RPMI8226 (cell line): ENCODE measurements at places on chromosomes 5 and 9.

DNA sequence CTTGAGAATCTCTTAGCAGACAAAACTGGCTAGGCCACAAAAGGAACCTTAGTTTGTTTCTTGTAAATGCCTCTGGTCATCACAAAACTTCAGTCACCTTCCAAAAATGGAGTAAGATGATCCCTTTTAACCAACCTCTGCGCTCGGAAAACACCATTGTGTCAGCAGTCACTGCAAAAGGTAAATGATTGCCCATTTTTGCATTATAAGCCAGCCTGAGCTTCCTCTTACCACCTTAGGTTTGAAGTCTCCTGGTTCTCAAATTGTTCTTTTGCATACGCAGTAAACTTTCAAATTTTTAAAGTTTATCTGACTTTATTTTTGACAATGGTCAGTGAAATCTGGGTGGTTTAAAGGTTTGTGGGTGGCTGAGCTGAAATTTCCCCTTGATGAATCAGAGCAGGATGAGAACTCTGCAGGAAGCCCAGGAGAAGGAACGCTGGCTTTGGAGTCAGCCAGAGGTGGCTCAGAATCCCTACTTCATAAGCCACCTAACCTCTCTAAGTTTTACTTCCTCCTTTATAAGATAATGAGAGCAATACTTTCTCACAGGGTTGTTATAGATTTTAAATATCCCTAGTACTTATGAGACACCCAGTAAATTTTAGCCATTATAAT, 131.4 kb downstream of the MED10 start:
- DNase-seq = no peak

DNA sequence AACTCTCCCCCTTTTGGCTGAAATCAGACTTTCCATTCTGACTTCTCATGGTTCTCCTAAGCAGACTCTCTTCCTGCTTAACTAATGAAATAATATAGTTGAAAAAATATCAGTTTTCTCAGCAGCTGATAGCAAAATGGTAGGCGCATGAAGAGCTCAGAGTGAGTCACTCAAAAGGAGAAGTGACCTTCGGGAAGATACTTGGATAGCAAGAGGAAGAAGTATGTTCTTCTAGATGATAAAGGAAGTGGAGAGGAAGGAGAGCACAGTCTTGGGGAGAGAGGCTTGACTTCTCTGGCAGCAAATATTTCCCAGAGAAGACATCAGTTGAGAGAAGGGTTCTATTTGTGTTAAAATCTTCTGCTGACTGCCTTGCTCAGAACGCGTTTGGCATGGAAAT, 101.5 kb downstream of the TAF11L14 start:
- DNase-seq = no peak

DNA sequence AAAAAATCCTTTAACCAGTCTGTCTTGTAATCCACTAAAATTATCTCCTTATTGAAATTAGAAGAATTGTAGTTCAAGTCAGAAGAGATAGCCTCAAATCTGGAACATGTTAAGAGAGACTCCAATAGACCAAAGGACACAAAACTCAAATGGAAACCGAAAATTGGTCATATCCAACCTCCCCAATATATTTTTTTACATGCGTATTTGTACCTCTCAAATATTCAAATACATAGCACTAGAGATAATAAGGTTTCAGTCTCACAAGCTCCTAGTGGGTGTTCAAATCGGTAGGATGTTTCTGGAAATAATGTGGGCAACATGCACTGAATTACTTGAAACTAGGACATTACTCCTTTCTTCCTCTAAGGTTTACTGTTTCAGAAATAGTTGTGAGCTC, 33.5 kb downstream of the EPB41L4A start:
- DNase-seq = no peak

DNA sequence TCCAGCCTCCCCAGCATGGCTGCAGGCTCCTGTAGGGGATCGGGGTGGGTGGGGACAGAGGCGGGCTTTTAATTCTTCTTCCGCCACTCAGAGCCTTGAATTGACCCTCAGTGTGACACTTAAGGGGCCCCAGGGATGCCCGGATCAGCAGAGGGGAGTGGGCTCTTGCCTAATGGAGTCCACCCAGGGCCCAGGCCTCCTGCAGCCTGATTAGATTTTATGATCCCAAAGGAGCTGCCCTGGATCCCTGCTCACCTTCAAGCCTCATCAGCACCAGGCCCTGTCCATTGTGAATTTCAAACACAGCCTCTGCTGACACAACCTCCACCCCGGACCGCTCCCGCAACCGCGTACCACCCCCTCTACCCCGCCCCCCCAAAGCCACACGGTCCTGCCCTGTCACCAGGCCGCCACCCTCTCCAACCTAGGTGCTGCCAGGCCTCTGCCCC, 214.1 kb upstream of the IER5L start:
- no peak for DNase-seq

DNA sequence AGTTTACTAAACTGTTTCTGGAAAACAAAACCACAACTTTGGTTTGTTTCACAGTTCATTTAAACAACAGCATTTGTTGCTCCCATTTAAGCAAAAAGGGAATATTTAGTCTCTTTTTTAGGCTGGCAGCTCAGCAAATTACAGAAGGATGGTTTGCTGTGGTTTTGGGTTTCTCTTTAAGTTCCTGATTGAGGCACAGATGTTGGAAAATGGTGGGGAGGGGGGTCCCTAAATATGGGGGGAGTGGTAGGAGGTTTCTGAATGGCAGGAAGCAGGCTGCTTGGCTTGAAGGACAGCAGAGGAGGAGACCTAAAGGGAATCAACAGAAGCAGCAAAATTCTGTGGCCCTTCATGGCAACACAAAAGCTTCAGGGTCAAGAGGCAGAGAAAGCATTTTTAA, 263.4 kb downstream of the ZSWIM6 start:
- no peak for DNase-seq

DNA sequence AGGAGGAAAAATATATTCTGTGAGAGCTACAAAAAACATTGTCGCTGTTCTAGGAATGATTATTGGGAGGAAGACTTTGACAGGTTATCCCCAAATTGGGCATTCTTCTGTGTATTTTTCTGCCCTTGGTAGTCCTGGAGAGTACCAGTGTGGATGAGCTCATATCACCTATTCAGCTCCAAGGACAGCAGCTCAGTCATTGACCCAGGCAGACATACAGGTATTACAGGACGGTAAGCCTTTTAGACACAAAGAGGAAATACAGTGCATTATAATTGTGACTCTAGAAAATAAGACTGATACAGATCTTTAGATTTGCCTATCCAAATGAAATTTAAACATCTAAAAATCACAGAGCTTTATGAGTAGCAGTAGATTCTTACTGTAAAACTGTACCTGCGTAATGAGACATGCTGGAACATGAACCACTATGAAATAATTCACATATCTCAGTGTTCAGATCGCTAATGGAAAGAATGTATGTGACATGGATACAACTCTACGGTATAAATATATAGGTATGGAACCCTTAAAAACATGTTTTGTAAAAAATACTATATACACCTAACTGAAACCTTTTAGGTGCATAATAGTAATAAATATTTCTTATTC, 56.0 kb downstream of the PLK2 start:
- no peak for DNase-seq

DNA sequence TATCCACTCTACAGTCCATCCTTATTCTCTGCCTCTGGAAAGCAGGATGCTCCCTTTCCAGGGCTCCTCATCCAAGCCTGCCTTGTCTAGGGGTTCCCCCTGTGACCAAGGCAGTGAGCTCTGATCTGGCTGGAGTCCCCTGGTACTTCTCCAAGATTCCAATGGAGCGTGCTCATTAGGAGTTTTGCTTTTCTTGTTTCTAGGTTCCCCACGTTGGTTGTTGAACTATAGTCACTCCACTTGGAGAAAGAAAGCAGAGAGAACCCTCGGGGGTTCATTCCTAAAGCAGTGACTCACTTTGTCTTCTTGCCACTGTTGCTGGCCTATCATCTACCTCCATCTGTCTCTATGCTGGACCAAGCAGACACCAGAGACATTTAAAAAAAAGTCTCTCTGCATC, 192.6 kb downstream of the TLE4 start:
- DNase-seq = no peak

- peak; percentile 25 for DNase-seq
Measured at GRCh38 chr9:121055642-121056143, 5.6 kb upstream of the C5 start.

- no peak for DNase-seq
Measured at GRCh38 chr5:142796492-142797109, 26.4 kb downstream of the ARHGAP26 start.

DNA sequence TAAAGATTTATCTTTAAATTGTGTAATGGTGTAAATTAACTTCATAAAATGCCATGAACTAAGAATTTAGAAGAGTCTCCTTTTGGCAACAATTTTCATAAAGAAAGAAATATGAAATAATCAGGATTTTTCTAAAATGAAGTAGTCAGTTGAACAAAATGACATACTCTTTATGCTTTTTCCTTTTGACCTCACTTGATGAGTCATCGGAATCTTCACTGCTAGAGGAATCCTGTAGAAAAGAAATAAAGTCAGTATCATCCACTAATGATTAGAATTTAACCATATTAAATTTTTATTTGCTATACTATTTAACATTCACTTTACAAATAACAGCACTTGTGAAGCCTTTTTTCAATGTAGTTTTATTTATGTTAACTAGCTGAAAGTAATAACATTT, 26.1 kb downstream of the CHD1 start:
- no peak for DNase-seq

GRCh38 chr5:119187776-119188529, 117.1 kb downstream of the DMXL1 start:
- DNase-seq = no peak

DNA sequence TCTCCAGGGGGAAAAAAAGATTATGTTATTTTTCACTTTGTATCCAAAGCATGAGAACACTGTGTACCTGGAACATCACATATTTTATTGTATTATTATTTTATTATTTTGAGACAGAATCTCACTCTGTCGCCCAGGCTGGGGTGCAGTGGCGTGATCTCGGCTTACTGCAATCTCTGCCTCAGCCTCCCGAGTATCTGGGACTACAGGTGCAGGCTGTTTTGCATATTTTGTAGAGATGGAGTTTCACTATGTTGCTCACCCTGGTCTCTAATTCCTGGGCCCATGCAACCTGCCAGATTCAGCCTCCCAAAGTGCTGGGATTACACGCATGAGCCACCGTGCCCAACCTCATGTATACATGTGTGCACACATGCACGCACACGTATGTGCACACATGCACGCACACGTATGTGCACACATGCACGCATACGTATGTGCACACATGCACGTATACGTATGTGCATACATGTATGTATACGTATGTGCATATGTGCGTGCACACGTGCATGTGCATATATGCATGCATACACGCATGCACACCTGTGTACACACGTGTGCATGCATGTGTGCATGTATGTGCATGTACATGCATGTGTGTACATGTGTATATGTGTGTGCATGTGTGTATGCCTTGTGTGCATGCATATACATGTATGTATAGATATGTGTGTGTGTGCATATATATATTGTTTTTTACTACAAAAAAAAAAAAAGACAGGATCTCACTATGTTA, 9.5 kb upstream of the UGCG start:
- no peak for DNase-seq

DNA sequence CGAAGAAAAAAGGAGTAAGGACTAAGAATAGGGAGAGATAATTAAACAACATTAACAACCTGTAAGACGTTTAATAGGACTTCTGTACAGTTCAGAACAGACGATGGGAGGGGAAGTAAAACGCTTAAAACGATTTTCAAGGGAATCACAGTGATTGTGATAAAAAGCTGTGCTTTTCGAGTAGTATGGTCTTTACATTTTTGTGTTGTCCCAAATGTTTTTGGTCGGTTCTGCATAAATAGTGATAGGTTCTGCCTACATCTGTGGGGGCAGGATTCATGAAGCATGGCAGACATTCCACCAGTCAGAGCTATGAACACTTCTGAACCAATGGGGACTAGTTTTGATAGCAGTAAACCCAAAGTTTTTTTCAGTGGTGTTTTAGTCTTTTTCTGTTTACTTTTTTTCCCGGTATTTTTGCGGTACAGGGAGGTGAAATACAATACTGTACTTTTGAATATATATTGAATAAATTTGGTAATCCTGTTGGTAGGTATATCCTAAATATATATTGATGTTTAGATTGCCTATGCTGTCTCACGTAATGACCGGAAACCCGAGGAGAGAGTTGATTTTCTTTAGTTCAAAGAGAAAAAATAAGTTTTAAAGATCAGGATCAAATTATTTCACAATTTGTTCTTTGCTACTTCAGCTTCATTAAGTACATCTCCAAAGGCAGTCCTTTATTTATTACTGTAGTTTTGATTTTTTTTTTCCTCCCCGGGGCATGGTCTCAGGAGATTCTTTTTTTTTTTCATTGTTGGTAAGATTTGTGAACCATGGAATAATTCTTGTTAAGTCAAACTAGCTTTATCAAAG, 1.3 kb downstream of the ERBIN start:
- peak; percentile 61 for DNase-seq

GRCh38 chr5:36680066-36680465, 73.7 kb downstream of the SLC1A3 start:
- no peak for DNase-seq

DNA sequence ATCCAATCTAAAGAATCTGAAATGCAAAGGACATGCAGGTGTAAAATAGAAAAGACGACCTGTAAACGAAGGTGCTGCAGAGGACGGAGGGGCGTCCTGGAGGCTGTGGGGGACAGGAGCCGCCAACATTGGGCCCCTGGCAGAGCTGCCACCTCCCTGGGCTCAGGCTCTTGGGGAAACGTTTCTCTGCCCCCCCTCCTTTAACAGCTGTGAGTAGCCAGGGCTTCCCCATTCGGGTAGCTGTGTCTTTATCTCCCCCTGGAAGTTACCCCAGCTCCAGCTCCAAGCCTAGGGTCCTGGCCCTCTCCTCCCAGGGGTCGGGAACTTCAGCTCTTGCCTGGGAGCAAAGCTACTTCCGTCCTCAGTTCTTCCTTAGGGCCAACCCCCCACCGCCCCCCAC, 51.5 kb downstream of the PSD2 start:
- DNase-seq = no peak
